ENCODE measurements at places on chromosomes 5 and 9. TPM values are rescaled to one million over a fixed set of nuclear protein-coding genes. Genes with fewer than 3 reads are reported as not detected.

GRCh38 chr5:138132543-138132942 lies 6.7 kb downstream of the NME5 start:
- no peak for DNase-seq

Gene LHX6
- total RNA-seq = not detected

Gene SLC1A1
- total RNA-seq = not detected

Gene PRRX2
- 3.4 TPM for total RNA-seq

DNA sequence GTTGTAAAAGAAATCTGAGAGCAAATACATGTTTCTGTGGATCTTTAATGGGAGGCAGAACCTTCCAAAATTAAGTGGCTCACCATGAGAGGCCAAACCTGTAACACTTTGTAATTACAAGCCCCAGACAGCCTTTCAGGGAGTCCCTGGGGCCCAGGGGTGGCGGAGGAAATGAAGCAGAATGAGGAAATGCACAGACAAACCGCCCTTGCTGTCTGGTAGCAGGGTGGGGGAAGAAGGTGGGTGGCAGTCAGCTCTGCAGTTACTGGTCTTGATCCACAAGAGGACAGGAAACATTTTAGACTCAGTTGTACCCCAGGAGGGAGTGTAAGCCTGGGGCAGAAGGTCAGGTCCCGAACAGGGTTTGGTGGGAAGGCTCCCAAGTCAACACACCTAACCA lies 6.5 kb downstream of the ARL14EPL start:
- DNase-seq = no peak

Gene RASGEF1C
- not detected for total RNA-seq

- no peak for DNase-seq
These were observed 45.6 kb downstream of the SLC6A7 start for GRCh38 chr5:150235500-150235854.

Gene PCDHGB3
- 0.40 TPM for total RNA-seq

- no peak for DNase-seq
These were observed 411.6 kb downstream of the BNC2 start for GRCh38 chr9:16458696-16459420.

DNA sequence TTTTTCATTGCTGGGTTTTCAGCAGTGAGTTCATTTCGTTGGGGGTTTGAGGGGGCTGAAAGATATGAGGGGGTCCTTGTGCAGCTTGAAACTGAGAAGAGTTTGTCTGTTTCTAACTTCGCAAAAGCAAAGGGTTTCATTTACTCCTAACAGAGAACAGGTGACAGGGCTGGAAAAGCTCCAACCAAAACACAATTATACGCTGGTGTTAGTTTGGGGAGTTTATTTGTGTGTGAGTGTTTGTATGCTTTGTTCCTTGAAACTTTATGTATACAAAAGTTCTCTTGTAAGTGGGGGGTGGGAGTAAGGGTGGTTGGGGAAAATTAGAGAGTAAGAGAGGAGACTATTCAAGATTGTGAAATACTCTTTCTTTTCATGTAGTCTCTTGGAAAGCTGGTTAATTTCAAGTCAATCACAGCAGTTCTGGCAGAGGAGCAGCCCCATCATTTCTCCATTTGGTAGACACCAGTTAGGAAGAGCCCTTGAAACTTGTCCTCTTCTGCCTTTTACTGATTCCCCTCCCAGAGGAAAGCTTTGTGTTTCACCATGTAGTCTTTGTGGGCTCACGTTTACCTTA lies 881 bp downstream of the TNFAIP8 start:
- no peak for DNase-seq

GRCh38 chr5:148972974-148973374 lies 89.9 kb downstream of the SH3TC2 start:
- no peak for DNase-seq

- no peak for DNase-seq
These were observed 895.1 kb downstream of the TLE1 start for GRCh38 chr9:80794197-80794596.

Gene GRHPR
- 76.5 TPM for total RNA-seq

Gene TMOD1
- total RNA-seq = 0.91 TPM

- no peak for DNase-seq
These were observed 34.1 kb upstream of the CPLX2 start for GRCh38 chr5:175837171-175837699.

DNA sequence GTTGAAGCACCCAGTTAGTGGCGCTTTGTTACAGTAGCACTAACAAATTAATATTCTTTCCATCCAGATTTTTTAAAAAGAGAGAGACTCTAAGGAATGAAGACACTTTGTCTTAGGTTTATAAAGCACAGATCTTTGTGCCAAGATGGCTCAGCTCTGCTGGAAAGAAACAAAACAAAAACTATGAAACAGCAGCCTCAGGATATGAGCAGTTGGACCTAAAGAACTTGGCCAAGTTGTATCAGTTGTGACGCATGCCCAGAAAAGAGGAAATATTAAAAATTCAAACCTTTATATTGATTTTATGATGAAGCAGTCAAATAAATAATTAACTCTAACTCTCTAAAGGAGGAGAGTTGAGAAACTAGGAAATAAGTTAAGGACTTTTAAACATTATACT lies 427.2 kb downstream of the SPOCK1 start:
- DNase-seq = no peak

DNA sequence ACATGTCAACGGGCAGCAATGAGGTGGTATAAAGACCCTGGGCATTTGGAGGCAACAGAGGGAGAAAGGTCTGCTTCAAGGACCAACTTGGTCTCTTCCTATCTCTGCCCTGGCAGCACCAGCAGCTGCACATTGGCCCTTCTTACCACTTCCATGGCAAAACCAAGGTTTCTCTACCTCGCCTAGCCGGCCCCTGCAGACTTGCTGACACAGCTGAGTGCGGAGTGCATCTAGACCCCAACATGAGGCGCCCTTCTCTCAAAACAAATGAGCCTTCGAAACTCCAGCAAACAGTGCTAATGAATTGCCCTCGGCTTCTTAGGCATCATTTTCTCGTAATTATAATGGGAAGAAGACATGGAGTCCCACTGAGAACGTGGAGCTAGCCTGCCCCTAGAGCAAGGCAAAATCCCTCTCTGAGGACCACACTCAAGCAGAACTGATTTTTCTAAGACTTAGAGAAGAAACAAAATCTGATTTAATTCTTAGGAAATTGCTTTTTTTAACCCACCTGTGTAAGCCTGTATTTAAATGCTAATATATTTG lies 42.1 kb downstream of the KCNMB1 start:
- no peak for DNase-seq

Measured in activated CD4-positive, alpha-beta T cell treated with anti-CD3 and anti-CD28 coated beads, Interleukin-2, amount 10 ng/mL, durations not matched to agents 24 days and 14 days (primary cell).